ENCODE measurements at places on chromosomes 11 and 22.

- DNase-seq = no peak
These were observed 414.6 kb upstream of the LUZP2 start for GRCh38 chr11:24082241-24082640.

- DNase-seq = no peak
These were observed 142.9 kb downstream of the SNX19 start for GRCh38 chr11:130773244-130773820.

DNA sequence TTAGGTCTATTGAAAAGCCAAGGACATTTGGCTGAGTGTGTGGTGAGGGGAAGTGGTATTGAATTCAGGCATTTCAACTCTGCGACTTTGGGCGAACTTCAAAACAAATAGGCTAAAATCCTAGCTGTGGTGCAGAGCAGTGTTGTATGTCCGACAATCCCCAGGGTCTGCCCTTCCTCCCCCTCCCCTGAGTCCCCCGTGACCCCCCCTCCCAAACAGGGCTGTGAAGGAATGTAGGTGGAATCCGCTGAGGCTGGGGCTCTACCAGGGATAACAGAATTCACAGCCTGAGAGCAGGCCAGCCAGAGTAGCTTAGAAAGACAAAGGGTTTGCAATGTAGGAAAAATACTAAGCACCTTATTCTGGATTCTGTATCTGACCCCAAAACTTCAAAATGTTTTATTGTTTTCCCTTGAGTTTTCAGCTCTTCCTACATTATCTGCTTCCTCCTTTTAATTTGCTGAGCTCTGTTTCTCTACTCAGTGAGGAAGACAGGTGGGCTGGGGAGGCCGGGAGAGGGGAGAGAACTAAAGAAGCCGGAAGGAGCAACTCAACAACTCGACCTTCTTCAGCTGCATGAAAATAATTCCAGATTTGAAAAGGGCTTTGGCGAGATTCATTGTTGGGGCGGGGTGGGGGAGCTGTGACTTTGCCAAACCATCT, 315.2 kb downstream of the BLID start:
- no peak for DNase-seq

DNA sequence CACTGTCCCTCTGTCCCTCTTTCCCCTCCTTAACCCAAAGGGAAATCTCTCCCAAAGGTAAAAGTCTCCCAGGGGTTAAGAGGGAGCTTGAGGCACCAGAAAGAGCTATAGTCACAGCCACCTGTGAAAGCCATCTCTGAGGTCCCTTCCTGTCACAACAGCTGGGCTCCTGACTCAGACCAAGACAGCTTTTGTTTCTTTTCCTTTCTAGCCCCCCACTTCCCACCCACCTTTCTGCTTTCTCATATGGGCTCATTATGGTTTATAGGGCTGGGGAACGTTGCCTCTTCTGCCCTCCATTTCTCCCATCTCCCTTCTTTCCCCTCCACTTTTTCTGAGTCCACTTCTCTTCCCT, 19.1 kb downstream of the MIF start:
- DNase-seq = no peak

DNA sequence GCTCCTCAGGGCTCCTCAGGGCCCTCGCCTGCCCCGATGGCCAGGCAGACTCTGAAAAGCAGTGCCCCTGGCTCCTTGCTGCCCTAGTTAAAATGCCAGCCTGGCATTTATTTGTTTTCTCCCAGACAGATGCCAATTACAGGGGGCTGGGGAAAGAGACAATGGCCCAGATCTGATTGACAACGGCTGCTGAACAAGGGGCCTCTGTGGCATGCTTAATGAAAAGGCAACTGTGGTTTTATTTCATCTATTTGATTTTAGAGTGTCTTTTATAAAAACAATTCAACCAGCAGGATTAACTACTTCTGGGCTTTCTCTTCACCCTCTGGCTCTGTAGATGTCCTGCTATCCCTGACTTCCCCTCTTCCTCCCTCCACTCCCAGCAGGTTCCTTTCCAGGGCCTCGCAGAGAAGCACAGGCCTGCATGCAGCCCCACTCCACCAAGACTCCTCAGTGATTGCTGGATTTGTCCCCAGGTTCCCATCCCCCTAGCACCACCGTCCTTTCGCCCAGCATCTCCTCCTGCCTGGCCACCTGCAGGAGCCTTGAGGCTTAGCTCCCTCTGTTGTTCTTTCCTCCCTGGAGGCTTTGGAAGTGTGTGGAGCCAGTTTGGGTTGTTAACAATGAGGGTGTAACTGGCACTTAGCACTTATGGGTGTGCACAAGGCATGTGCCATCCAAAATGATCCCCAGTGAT, 171.1 kb downstream of the TENM4 start:
- no peak for DNase-seq

- DNase-seq = no peak
These were observed 74.7 kb upstream of the B3GAT1 start for GRCh38 chr11:134486704-134487103.

GRCh38 chr22:48394787-48395186, 1432.9 kb downstream of the BRD1 start:
- no peak for DNase-seq

- no peak for DNase-seq
These were observed 54.1 kb downstream of the MAML2 start for GRCh38 chr11:96288915-96289314.

DNA sequence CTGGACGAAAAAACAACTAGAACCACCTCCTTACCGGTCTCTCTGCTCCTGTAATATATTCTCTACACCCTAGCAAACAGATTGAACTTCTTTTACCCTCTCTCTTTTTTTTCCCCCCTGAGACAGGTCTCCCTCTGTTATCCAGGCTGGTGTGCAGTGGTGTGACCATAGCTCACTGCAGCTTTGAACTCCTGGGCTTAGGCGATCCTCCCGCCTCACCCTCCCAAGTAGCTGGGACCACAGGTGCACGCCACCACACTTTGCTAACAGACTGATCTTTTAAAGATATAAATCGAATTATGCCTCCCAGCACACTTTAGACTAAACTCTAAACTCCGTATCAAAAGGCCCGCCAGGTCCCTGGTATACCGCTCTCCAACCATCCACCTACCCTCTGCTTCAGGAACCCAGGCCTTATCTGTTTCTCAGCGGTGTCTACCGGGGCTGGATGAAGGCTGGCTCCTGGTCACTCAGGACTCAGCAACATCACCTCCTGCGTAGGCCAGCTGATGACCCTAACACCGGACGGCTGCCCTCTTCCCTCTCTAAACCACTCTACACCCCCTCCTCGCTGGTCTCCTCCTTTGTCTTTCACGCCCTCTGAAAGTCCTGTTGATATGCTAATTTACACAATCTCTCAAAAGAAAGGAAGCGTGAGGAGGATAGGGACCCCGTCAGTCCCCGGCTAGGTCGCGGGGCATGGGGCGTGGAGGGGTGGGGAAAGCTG, 745 bp downstream of the C22orf39 start:
- no peak for DNase-seq

DNA sequence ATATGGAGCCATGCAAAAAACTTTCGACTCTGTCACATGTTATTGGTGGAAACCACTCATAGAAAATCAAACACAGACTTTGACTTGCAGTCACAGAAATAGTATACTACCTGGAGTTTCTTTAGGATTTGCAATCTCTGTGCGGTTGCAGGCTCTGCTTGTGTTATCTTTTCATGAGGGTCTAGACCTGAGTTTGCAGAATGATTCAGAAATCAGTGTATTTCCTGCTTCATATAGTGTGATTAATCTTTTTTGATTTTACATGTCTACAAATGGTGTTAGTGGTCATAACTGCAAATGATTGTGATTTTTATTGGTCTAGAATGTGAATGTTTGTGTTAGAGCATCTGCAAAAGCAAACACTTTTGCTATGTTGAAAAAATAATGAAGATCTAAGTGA, 690.2 kb downstream of the NTM start:
- DNase-seq = no peak

GRCh38 chr11:71309611-71310010, 57.2 kb upstream of the SHANK2 start:
- no peak for DNase-seq

GRCh38 chr11:1165256-1166041, 7.7 kb downstream of the MUC5AC start:
- DNase-seq = no peak

- DNase-seq = no peak
These were observed 609.0 kb upstream of the CNTN5 start for GRCh38 chr11:98411777-98412176.

- DNase-seq = no peak
These were observed 107.0 kb downstream of the WNT7B start for GRCh38 chr22:45870011-45870410.

DNA sequence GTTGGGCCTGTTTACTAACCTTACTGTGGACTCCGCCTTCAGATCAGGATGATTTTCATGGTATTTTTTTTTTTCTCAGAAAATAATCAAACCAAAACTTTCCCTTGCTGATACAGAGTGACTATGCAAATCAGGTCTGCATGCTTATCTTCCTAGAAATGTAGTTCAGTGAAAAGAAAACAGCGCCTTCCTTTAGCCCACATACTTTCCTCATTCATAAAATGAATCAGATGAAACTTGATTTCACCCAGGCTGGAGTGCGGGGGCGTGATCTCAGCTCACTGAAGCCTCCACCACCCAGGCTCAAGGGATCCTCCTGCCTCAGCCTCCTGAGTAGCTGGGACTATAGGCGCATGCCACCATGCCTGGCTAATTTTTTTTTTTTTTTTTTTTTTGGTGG, 26.0 kb downstream of the ZNRF3 start:
- no peak for DNase-seq

DNA sequence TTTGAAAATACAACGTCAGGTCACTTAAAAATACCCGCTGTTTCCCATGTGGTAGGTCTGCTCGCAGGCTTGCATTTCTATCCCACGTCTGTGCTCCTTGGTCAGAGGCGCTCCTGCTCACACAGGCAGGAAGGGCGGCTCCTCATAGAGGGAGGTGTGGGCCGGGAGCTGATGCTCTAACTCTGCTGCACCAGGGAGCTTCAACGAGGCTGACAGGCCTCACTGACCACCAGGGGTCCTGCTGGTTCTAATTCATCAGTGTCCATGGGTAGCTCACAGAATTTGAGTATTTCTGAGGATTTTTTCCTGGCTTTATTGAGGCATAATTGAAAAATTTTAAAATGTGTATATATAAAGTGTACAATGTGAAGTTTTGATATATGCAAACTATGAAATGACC, 68.5 kb downstream of the PIWIL3 start:
- no peak for DNase-seq

DNA sequence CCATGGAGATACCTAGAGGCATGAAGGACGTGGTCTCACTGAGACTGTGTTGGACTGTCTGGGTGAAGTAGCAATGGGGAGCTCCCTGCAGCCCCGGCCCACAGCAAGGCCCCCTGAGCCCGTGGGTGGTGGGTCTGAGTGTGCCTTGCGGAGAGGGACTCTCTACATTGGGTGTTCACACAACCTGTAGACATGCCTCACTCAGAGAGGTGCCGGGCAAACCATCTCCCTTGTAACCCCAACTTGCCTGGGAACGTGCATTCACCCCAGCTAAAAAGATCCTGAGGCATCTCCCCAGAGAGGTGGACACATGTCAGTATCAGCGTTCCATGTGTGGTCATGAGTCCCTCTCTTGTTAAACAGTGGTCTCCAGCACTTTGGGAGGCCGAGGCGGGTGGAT, 2.1 kb downstream of the VPREB1 start:
- no peak for DNase-seq

DNA sequence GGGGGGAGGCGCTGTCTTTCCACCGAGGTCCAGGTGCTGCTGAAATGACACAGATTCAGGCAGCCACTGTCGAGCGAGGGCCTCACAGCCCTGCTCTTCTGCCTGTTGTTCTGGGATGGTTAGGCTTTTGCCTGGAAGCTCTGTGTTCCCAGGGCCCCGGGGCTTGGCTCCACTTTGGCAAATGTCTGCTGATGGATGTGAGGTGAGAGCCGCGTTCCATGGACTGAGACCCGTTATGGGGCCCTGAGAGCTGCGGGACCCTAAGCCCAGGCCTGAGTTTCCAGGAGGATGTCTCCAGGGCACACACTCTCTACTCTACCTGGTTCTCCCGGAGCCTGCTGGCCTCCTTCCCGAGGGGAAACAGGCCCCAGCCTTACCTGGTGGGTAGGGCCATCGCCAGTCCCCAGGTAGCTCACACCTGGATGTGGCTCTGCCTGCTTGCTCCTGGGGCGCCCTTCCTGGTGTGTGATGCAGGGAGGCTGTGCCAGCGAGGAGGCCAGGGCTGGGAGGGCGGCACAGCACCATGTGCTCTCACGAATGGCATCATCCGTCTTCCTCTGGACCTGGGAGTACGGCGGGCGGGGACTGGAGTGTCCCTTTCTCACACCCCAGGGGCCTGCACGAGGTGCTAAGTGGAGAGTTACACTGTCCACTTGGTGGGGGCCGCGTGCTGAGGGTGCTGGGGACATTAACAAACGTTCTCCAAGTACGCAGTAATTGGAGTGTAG, 435.5 kb downstream of the TBC1D22A start:
- DNase-seq = no peak

DNA sequence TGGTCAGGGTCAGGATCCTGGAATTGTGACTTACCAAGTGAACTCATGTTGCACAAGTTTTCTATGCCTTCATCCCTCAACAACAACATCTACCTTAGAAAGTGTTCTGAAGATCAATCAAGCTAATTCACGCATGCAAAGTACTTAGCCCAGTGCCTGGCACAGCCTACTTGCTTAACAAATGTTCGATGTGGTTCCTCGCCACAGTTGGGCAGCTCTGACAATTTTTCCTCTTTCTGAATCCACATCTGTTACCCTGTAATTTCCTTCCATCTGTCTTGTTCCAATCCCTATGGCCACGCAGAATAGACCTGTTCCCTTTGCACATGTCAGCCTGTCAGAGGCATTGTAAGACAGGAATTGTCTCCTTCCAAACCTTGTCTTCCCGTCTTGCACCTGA, 1415.2 kb downstream of the TBC1D22A start:
- DNase-seq = no peak

- no peak for DNase-seq
These were observed 734 bp upstream of the TMEM123 start for GRCh38 chr11:102453302-102453695.

- no peak for DNase-seq
These were observed 187.8 kb downstream of the DDX10 start for GRCh38 chr11:108852701-108853100.

- no peak for DNase-seq
These were observed 102.2 kb downstream of the SEZ6L start for GRCh38 chr22:26271427-26271826.

DNA sequence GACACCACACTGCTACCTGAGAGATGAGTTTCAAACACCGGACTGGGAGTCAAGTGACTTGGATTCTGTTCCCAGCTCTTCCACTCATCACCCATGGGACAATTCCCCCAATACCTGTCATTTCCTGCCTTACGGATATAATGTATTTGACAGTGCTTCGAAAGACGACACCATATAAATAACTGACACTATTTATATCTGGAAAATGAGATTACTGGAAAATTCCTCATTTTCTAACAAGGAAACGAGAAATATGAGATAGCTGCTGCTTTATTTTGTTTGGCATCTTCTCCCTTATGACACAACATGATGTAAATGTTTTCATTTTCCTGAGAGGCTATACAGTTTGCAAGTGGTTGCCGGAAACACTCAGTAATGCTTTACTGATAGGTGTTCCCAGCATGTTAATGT, 8.6 kb downstream of the HSCB start:
- DNase-seq = no peak

DNA sequence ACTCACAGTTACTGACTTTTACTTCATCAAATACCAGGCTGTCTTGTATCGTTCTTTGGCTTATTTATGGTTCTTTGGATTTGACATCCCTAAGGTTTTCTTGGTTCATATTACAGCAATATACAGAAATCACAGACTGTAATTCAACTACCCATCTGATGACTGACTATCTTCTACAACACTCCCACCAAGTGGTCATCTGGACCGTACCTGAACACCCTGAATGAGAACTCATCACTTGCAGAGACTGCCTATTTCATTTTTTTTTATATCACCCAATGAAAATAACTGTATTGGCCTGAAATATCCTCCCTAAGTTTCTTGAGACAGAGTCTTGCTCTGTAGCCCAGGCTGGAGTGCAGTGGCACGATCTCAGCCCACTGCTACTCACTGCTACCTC, 9.5 kb upstream of the UPB1 start:
- DNase-seq = no peak

Measured in caudate nucleus (tissue), 63 donors.